Mesenteric fat pad (tissue), 1 donor: ENCODE measurements at places on chromosomes 5 and 9. TPM values are rescaled to one million over a fixed set of nuclear protein-coding genes. Genes with fewer than 3 reads are reported as not detected.

DNA sequence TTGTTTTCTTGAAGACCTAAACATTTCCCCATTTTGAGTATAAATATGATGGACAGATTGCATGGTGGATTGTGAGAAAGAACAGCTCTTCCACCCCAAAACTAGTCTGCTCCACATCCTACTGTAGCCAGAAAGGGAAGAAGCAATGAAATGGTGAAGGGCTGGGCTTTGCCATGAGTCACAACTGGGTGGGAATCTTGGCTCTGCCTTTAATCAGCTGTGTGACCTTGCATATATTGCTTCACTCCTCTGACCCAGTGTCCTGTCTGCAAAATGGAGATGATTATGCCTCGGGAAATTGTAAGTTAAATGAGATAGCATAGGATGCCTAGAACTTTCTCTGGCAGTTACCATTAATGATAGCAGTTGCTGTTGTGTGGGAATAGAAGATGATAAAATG, 101.9 kb downstream of the PDE8B start:
- DNase-seq = no peak

DNA sequence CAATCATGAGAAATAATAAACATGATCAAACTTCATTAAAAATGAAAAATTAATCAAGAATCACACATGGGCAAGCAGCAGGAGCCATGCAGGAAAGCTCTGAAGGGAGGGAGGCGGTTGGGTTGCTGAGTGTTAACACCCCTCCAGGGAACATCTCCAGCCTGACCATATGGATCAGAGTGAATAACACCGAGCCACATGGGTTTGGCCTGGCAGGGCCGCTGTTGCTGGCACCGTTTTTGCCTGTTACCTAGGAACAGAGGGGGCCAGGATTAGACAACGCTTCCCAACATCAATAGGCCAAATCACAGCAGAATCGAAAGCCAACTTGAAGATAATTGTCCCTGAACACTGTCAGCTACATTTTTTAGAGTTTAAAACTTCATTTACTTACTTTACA, 160.2 kb downstream of the DENND1A start:
- no peak for DNase-seq

The FREM1 gene
- total RNA-seq = 6.4 TPM

The FTMT gene
- not detected for total RNA-seq

The PCDHGA6 gene
- 3.1 TPM for total RNA-seq
